Inflammatory macrophage treated with lipopolysaccharide for 1 hour (primary cell): ENCODE measurements at places on chromosomes 2 and 18.
A peak's percentile ranks its signal among the peaks of the same experiment; 100 is the strongest.

GRCh38 chr2:238670111-238670585 lies 177.7 kb upstream of the TWIST2 start:
- no peak for DNase-seq

GRCh38 chr2:72036595-72036994 lies 111.1 kb downstream of the CYP26B1 start:
- DNase-seq: no peak

DNA sequence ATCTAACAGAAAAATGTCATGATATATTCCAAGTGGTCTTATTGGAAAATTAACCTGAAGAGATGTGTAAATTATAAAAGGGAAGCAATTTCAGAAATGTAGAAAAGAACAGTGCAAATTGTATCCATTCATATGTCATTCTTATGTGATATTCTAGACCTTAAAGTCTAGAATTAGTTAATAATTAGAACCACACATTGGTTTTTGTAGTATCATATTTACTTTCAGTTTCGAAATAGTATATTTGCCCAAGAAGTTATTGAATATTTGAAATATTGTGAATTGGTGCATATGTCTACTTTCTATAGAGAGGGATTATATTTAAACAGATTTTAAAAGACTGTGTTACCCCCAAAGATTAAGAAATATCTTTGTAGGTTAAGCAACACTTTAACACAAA lies 1348.6 kb upstream of the ACVR2A start:
- no peak for DNase-seq

GRCh38 chr2:144580521-144581161 lies 60.7 kb upstream of the ZEB2 start:
- no peak for DNase-seq

GRCh38 chr2:31384771-31385276 lies 29.7 kb downstream of the XDH start:
- peak; percentile 11 for DNase-seq

- DNase-seq: peak; percentile 88
Observed at GRCh38 chr2:196399722-196400691, 228.6 kb upstream of the STK17B start.

- DNase-seq: no peak
Observed at GRCh38 chr2:192585418-192585817, 390.7 kb upstream of the TMEFF2 start.

DNA sequence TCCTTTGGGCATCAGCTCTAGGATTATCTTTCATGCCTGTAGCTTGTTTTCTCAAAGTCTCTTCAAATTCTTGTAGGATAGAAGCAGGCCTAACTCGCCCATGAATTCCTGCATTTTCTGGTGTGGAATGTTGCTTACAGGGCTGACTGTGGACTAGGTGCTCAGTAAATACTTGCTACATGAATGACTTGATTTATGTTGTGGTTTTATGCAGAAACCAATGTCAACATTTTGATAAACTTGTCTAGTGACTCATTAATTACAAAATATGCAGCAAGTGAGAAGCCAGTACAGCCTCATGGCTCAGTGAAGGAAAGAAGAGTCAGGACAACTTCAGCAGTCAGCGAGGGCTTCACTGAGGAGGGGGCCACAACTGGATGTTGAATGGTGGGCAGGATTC lies 110.6 kb upstream of the SIX2 start:
- DNase-seq: no peak

GRCh38 chr2:39871291-39871761 lies 92.3 kb upstream of the THUMPD2 start:
- no peak for DNase-seq

DNA sequence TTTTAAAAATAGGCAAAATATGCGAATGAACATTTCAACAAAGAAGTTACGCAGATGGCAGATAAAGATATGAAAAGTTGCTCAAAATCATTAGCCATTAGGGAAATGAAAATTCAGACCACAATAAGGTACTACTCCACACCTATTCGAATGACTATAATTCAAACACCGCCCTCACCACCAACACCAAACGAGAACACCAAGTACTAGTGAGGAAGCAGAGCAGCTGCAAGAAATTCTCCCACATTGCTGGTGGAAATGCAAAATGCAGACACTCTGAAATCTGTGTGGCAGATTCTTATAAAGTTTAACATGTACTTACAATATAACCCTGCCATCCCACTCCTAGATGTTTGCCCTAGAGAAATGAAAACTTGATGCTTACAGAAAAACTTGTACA lies 17.3 kb upstream of the PRKCE start:
- DNase-seq: no peak
